Right lobe of liver (tissue), 6 donors: ENCODE measurements at places on chromosomes 5 and 9. TPM values are rescaled to one million over a fixed set of nuclear protein-coding genes. Genes with fewer than 3 reads are reported as not detected.
A peak's percentile ranks its signal among the peaks of the same experiment; 100 is the strongest.

DNA sequence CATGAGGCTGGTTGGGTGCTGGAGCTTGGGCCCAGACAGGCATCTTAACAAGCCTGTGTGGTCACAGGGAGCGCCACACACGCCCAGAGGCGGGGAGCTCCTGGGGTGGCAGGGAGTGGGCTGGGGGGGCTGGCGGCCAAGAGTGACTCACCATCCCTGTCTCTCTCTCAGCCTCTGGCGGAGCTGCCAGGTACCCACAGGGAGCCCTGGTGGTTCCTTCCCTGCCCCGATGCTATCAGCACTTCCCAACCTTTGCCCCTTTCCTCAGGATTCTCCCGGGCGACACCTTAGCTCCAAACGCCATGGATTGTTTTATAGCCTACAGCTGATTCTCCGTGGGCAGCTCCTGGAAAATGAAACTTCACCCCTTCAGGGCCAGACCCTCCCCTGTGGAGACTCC lies 5.5 kb downstream of the SLC9A3 start:
- H3K36me3 ChIP-seq, result no peaks in the 10 kb centered on the region
- no peak overlapping the region for H3K27ac ChIP-seq
- no peaks in the 10 kb centered on the region for H3K27me3 ChIP-seq
- H3K4me1 ChIP-seq, result no peaks in the 10 kb centered on the region
- H3K4me3 ChIP-seq, result no peak overlapping the region

The TMOD1 gene
- 14.3 TPM for total RNA-seq

DNA sequence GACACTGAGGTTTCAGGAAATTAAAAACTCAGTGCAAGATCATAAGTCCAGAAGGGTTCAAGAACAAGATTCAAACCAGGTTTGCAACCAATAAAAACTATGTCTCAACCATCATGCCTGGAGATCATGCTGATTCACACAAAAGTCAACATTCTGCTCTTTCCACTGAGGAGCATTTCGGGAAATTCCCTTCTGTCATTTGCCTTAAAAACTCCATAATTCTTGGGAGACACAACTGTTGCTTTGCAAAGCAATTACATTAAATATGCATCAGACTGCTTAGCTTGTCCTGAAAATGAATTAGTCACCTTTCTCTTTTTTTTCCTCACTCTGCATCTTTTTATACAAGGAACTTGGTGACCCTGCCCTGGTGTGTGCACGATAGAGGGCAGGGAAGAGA lies 275.9 kb upstream of the ZNF462 start:
- no peaks in the 10 kb centered on the region for H3K36me3 ChIP-seq
- DNase-seq, result no peak

GRCh38 chr5:148913985-148914431 lies 87.6 kb downstream of the ADRB2 start:
- H3K4me3 ChIP-seq, result no peak overlapping the region
- no peaks in the 10 kb centered on the region for H3K27me3 ChIP-seq
- peaks cover 24% of the 10 kb centered on the region for H3K4me1 ChIP-seq
- no peaks in the 10 kb centered on the region for H3K36me3 ChIP-seq

The PCSK1 gene
- not detected for total RNA-seq

DNA sequence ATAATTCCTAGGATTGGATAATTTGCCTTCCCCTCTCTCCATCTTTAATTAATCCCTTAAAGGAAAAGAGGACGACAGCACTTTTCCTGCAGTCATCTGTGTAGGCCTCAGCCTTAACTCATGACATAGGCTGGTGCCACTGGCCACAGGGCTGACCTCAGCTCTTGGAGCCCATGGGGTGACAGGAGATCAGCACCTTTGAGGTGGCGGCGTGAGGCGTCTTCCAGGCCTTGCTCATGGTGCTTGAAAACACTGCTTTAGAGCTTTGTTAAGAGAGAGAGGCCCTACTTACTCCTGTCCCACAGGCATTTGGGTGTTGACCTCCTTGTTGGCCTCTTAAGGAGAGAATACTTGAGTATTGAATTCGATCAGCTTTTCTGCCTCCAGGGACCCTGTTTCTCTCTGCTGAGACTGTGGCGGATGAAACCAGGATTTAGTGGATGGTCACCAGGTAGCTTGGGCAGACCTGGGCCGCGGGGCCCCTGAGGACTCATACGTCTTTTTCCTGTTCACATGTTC lies 23.4 kb downstream of the TENT4A start:
- H3K4me1 ChIP-seq, result no peaks in the 10 kb centered on the region
- no peaks in the 10 kb centered on the region for H3K27me3 ChIP-seq
- H3K27ac ChIP-seq, result peak overlapping the region; percentile 85
- no peaks in the 10 kb centered on the region for H3K36me3 ChIP-seq
- H3K4me3 ChIP-seq, result no peak overlapping the region

DNA sequence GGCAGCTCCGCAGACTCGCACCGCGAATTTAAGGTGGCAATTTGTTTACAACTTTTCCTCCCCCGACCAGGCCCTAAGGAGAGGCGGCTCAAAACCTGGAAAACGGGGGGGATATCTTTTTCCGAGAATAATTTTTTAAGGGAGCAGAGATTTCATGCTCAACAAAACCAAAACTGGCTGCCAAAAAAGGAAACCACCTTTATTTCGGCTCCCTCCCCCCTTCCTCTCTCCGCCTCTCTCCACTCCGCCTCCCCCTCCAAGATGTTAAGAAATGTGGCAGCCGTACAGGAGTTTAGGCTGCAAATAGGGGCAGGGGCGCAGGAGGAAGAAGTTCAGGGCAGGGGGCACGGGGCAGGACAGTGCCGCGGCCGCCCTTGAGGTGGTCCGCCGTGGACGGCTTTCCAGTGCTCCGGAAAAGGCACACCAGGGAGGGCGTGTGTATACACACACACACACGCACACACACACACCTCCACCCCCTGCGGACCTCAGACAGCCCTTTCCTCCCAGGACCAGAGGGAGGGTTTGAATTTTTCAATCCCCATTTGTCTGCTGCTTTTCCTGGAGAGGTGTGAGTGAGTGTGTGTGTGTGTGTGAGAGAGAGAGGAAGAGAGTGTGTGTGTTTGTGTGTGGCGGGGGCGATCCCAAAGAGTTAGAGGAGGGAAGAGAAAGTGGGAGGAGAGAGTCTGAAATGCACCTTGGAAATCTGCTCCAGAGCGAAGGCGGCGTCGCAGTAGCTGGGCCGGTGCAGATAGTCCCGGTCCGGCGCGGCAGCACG lies 9.1 kb downstream of the PTCH1 start:
- no peaks in the 10 kb centered on the region for H3K36me3 ChIP-seq
- H3K4me1 ChIP-seq, result no peaks in the 10 kb centered on the region

GRCh38 chr5:180026734-180027458 lies 44.7 kb downstream of the RNF130 start:
- no peaks in the 10 kb centered on the region for H3K36me3 ChIP-seq
- no peaks in the 10 kb centered on the region for H3K27me3 ChIP-seq

The MYMK gene
- total RNA-seq, result not detected

The PTTG1 gene
- total RNA-seq, result 4.2 TPM

DNA sequence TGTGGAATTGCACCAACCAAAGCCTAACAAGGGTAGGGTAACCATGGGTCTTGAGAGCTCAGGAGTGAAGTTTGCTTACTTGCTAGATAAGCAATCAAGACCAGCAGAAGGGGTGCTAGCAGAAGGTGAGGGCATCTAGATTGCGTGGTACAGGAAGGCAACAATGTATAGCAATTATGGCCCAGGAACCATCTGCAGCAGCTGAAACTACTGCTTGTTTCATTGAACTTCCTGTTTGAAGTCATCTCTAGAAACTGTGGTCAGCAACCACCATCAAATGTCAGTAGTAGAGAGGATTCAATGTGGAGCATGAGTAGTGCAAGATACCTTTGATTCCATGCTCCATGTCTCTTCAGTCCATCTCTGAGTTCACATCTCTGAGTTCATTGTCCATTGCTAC lies 462.1 kb upstream of the GRAMD2B start:
- no peaks in the 10 kb centered on the region for H3K27me3 ChIP-seq
- H3K27ac ChIP-seq, result no peak overlapping the region
- no peaks in the 10 kb centered on the region for H3K4me1 ChIP-seq
- no peak for DNase-seq
- H3K36me3 ChIP-seq, result no peaks in the 10 kb centered on the region

The ZNF300 gene
- total RNA-seq, result 1.0 TPM

DNA sequence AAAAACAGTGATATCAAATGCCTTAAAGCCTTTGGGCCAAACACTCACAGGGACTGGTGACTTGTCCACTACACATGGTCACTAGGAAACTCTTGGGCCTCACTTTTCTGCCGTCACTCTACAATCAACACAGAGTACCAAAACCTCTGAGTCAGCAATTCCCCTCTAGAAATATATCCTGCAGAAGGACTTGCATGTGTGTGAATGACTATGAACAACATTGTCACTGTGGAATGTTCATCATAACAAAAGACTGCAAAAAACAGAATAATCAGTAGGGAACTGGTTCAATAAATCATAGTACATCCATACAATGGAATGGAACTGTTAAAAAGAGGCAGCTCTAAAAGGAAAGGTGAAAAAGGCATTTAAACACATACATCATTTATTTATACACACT lies 44.1 kb upstream of the SMU1 start:
- no peak overlapping the region for H3K4me3 ChIP-seq
- peaks cover 3% of the 10 kb centered on the region for H3K36me3 ChIP-seq
- H3K27me3 ChIP-seq, result no peaks in the 10 kb centered on the region
- no peak overlapping the region for H3K27ac ChIP-seq
- no peaks in the 10 kb centered on the region for H3K4me1 ChIP-seq

GRCh38 chr9:117178596-117179375 lies 236.1 kb downstream of the ASTN2 start:
- no peak overlapping the region for H3K4me3 ChIP-seq
- no peak for DNase-seq
- no peaks in the 10 kb centered on the region for H3K36me3 ChIP-seq
- no peaks in the 10 kb centered on the region for H3K27me3 ChIP-seq
- H3K4me1 ChIP-seq, result no peaks in the 10 kb centered on the region

DNA sequence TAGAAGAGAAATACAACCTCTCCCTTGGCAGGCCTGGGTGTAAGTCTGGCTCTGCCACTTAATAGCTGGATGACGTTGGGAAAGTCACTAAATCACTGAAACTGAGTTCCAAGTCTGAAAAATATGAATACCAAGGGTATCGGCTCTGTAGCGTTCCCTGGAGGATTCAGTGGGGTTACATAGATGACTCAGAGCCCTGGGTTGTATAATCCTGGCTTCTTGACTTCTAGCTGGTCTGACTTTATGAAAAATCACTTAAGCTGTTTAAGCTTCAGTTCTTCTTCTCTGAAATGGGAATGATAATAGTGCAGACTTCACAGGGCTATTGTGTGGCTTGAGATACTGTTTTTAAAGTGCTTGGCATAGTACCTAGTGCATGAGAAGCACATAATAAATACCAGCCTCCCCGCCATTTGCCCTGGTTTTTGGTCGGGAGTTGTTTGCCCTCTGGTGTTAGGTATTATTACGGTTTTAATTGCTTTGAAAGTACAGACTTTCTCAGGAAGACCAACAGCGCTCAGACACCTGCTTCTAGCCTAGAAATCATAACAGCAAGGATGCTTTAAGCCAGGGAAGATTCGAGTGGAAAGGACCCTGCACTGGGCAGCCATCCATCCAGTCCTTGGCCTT lies 43.0 kb downstream of the CYFIP2 start:
- H3K4me1 ChIP-seq, result no peaks in the 10 kb centered on the region
- H3K36me3 ChIP-seq, result no peaks in the 10 kb centered on the region
- no peak overlapping the region for H3K27ac ChIP-seq
- DNase-seq, result no peak
- no peak overlapping the region for H3K4me3 ChIP-seq

The IL3 gene
- total RNA-seq, result not detected

DNA sequence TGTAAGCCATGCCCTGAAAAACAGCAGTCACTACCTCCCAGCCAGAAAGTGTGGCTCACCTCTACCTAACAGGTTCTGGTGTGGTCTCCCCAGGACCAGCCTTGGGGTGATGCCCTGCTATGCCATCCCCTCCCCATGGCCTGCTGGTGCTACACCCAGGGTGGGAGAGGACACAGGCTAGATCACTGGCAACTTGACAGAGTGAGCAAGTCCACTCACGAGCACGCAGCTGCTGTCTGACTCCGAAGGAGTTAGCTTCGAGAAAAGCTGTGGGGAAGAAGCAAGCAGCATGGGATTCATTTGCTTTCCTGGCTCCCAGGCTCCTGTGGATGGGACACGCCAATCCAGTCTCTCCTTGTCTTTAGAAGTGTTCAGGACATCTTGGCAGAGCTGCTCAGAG lies 102.2 kb downstream of the COL5A1 start:
- no peak for DNase-seq
- no peaks in the 10 kb centered on the region for H3K36me3 ChIP-seq
- no peaks in the 10 kb centered on the region for H3K4me1 ChIP-seq
- H3K27ac ChIP-seq, result no peak overlapping the region
- H3K4me3 ChIP-seq, result no peak overlapping the region

GRCh38 chr9:70256123-70256551 lies 2.6 kb upstream of the SMC5 start:
- H3K4me3 ChIP-seq, result no peak overlapping the region
- peak overlapping the region; percentile 97 for H3K27ac ChIP-seq
- no peak for DNase-seq
- H3K27me3 ChIP-seq, result no peaks in the 10 kb centered on the region
- H3K36me3 ChIP-seq, result no peaks in the 10 kb centered on the region
- no peaks in the 10 kb centered on the region for H3K4me1 ChIP-seq

The INSL6 gene
- total RNA-seq, result not detected

The HMHB1 gene
- total RNA-seq, result not detected

The PITX1 gene
- not detected for total RNA-seq

- H3K27me3 ChIP-seq, result no peaks in the 10 kb centered on the region
- H3K27ac ChIP-seq, result no peak overlapping the region
- H3K36me3 ChIP-seq, result no peaks in the 10 kb centered on the region
- no peaks in the 10 kb centered on the region for H3K4me1 ChIP-seq
Measured at GRCh38 chr9:127714020-127714750, 1.3 kb downstream of the PTRH1 start.

The LHX6 gene
- 0.31 TPM for total RNA-seq

- no peak overlapping the region for H3K27ac ChIP-seq
- no peak for DNase-seq
- no peaks in the 10 kb centered on the region for H3K27me3 ChIP-seq
- no peak overlapping the region for H3K4me3 ChIP-seq
Measured at GRCh38 chr9:78189461-78189860, 46.4 kb upstream of the CEP78 start.

DNA sequence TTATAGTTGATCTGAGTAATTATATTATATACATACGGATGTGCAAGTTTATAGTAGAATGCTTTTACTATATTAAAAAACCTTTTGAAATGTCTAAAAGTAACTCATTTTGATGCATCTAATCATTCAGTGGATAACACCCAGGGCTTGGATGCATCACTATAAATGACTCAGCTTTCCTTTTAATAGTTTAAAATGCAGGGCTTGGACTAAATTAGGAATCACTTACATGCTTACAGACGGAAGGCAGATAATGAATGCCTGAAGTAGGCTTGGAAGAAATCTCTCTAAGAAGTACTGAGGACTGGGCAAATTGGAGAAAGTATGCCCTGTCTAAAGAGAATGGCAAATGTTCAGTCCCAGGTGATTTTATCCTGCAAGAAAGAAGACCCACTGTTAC lies 362.5 kb upstream of the CCNH start:
- no peak overlapping the region for H3K27ac ChIP-seq
- H3K4me1 ChIP-seq, result no peaks in the 10 kb centered on the region
- no peaks in the 10 kb centered on the region for H3K36me3 ChIP-seq
- H3K4me3 ChIP-seq, result no peak overlapping the region
- no peaks in the 10 kb centered on the region for H3K27me3 ChIP-seq

DNA sequence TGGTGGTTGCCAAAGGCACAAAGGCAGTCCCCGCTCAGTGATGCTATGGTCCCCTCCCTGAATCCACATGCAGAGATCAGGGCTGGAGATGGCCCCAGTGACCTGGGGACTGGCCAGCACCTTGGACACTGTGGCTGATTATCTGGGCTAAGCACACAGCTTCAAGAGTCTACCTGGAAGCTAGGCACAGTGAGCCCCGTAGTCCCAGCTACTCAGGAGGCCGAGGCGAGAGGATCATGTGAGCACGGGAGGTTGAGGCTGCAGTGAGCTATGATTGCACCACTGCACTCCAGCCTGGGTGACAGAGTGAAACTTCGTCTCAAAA lies 8.3 kb upstream of the SCGB3A1 start:
- H3K4me1 ChIP-seq, result no peaks in the 10 kb centered on the region
- no peak overlapping the region for H3K27ac ChIP-seq
- DNase-seq, result no peak
- no peak overlapping the region for H3K4me3 ChIP-seq
- H3K36me3 ChIP-seq, result no peaks in the 10 kb centered on the region
- H3K27me3 ChIP-seq, result no peaks in the 10 kb centered on the region
